GM06990 (cell line): ENCODE measurements at places on chromosomes 11 and 22.

DNA sequence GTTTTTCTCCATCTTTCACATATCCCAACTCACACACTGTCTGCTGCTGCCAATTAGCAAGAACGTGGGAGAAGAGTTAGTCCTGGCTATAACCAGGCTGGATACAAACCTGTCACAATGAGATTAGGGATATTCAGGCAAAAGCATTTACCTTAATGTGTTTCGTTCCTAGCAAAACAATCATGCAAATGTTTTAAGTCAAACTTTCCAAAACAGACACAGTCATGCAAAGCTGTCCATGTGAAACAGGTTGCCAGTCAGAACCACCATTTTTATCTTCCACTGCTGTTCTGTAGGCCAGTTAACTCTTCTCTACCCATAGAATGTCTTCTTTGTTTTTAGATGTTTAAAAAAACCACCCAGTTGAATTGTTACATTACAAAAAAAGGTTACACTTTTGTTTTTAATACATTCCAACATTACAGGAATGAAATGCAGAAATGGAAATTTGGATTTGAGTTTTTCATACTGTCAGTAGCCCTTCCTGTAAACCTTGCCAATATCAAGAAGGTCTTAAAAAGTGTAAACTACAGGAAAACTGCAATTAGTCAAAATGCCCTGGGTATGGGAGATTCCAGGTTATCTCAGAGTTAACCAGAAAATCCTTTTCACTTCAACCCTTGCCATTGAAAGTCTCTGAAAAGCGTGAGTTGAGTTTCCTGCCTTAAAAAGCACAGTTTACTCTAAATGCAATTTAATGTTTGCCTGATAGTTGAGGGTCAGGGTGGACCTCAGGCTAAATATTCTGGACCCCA is 34.2 kb upstream of the LDLRAD3 start:
- DNase-seq, result no peak

DNA sequence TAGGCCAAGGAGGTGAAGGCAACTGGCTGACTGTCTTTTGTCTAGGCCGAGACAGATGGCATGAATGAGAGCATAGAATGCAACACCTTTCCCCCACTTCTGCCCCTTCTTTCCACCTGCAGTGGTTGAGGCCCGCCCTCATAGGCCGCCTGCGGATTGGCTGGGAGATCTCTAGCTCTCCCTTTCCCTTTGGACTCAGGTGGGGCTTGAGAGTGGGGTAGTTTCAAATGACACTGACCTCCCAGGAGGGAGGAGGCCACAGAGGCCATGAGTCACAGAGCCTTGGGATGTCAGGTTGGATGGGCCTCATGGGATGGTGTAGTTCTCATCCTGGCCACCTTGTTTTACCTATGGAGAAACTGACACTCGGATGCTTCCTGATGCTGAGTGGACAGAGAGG is 9.1 kb downstream of the MICAL2 start:
- DNase-seq, result no peak

DNA sequence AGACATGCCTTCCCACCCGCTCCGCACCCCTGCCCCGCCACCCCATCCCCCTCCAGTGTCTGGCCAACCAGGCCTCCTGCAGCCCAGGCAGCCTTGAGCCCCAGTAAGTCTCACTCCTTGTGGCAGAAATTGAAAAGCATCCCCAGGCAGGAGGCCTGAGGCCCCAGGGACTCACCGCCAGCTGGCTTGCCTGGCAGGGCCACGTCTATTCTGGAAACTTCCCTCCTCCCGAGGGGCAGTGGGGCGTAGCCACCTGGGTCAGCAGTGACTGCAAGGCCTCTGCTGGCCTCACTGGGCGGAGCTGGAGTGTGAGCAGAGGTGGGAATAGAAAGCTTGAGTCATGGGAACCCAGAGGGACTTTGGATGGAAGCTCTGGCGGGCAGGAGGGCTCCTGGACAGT is 26.3 kb downstream of the ANO1 start:
- DNase-seq, result no peak

- no peak for DNase-seq
Observed at GRCh38 chr22:37412495-37413250, 14.6 kb downstream of the ELFN2 start.

GRCh38 chr22:43521716-43522115 is 109.9 kb downstream of the MPPED1 start:
- no peak for DNase-seq

GRCh38 chr22:22731374-22731676 is 86.9 kb downstream of the GGTLC2 start:
- no peak for DNase-seq

DNA sequence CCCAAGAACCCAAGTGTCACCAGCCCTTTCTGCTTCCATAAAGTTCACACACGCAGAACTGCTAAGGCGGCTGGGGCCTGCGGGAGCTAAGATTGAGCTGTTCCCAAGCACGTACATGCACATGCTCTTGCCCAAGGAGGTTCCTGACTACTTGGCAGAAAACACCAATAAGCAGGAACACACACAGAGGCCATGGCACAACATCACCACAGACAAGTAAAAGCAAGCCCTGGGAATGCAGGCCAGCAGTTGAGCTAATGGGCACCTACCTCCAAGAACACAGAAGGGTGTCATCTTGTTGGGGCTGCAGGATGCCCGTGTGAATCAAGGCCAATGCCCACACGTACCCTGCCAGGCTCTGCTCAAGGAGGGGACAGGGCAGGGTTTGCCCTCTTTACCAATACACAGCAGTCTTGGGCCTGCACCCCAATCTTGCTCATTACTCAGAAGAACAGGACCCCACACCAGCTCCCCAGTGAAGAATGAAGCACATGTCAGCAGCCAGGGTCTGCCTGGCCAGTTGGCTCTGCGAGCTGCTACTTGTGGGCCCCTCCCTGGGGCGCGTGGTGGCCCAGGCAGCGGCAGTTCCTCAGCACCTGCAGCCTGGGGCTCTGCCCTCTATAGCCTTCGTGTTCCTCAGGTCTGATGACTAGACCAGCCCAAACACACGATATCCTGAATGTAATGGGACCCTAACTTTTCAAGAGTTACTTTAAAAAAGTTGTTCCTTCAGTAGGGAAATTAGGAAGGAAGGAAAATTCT is 32.3 kb upstream of the CYP2D6 start:
- DNase-seq, result no peak

- DNase-seq, result no peak
Observed at GRCh38 chr11:83255366-83255765, 30.8 kb downstream of the CCDC90B start.

GRCh38 chr22:50112151-50113118 is 22.6 kb downstream of the MOV10L1 start:
- no peak for DNase-seq
